NCI-H2171 treated with DMSO at 0.1 percent for 48 hours (cell line): ENCODE measurements at places on chromosomes 12 and 14.

GRCh38 chr12:112523856-112524255 lies 105.1 kb downstream of the PTPN11 start:
- no peak for DNase-seq

DNA sequence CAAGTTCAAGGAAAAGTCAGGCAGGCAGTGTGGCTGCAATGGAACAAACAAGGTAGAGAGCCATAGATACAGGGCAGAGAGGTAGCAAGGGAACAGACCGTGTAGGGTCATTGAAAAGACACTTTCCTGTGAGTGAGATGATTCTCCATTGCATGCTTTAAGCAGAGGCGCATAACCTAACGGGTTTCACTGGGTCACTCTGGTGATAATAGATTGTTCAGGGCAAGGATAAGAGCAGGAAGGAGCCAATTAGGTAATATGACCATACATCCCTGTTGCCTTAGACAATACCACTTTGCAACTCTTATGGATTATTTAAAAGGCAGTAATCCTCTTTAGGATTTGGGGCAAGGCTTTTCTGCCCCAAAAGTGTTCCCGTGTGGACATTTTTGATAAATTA lies 214.1 kb downstream of the PTPRO start:
- DNase-seq, result no peak

DNA sequence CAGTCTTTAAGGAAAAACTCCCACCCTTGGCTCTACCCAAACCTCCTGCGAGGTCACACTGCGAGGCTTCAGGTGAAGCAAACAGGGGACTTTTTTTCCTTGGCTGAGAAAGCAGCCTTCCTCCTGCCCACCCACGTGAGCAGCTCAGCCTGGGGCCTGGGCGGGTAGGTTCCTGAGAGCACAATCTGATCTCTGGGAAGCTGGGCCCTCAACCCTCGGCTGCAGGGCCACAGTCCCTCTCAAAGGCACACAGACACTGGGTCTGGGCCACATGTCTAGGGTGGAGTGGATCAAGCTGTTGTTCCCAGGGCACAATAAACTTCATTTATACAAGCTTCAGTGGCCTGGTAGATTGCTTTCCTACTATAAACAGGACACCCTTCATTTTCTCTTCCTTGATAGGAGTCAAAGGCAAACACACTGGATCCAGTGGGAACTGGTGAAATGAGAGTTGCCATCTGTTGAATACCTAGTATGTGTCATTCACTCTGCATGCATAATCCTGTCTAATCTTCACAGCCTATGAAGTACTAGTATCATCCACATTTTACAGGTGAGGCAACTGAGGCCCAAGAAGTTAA lies 41.3 kb upstream of the PNMA1 start:
- peak; percentile 14 for DNase-seq

GRCh38 chr14:65159281-65160062 lies 57.2 kb upstream of the MAX start:
- DNase-seq, result no peak

- DNase-seq, result no peak
Measured at GRCh38 chr12:88994971-88995370, 357.3 kb downstream of the DUSP6 start.

GRCh38 chr14:69543341-69544115 lies 31.1 kb downstream of the CCDC177 start:
- no peak for DNase-seq

DNA sequence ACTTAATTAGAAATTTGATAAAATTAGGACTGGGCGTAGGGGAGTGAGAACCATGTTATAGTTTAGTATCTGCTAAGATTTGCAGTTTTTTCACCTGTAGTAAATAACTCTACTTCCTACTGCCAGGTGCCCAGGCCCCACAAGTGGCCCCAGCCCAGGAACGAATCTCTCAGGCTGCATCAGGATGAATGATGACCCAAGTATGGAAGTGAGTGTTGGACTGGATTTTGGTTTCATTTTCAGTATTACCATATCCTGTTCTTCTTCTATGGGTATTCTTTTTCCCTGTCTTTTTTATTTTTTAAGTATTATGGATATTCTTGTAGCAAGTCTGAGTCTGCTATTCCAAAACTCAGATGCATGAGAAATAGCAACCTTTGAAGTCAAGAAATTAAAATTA lies 120.3 kb upstream of the BCAT1 start:
- no peak for DNase-seq

- no peak for DNase-seq
Measured at GRCh38 chr14:98345161-98345560, 926.8 kb downstream of the BCL11B start.

DNA sequence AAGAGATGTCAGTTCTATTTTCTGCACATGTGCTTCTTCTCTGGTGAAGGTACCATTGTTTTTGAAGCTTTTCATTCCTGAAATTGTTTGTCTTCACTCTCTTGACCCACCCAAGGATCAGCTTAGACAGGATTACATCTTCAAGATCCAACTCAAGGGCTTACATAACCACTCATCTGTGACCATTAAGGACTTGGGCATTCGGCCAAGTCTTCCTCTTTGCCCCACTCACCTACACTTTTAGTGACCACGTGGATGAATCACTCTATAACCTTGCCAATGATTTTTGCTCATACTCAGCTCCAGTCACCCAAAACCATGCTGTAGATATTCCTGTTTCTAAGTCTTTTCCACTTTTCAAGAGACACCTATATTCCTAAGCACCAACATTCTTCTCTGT lies 36.5 kb upstream of the SSTR1 start:
- no peak for DNase-seq

DNA sequence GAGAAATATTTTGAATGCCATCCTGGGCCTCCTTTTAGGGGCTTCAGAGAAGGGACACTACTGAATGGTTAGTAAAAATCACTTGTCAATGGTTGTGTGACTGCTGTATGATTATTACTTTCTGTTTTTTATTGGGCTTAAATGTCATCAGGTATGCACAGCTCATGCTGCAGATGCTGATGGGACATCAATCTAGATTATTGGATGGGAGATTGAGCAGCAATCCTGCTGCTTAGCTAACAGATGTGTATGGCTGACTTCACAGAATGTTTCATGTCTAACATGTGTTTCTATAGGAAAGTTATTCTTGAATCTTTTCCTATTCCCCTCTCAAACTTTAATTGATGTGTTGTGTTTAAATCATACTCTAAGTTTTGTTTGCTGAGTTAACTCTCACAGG lies 166.8 kb downstream of the RMST start:
- no peak for DNase-seq

- DNase-seq, result no peak
Measured at GRCh38 chr12:47087088-47087688, 7.4 kb upstream of the AMIGO2 start.

GRCh38 chr14:84003346-84003745 lies 1526.6 kb upstream of the FLRT2 start:
- no peak for DNase-seq

DNA sequence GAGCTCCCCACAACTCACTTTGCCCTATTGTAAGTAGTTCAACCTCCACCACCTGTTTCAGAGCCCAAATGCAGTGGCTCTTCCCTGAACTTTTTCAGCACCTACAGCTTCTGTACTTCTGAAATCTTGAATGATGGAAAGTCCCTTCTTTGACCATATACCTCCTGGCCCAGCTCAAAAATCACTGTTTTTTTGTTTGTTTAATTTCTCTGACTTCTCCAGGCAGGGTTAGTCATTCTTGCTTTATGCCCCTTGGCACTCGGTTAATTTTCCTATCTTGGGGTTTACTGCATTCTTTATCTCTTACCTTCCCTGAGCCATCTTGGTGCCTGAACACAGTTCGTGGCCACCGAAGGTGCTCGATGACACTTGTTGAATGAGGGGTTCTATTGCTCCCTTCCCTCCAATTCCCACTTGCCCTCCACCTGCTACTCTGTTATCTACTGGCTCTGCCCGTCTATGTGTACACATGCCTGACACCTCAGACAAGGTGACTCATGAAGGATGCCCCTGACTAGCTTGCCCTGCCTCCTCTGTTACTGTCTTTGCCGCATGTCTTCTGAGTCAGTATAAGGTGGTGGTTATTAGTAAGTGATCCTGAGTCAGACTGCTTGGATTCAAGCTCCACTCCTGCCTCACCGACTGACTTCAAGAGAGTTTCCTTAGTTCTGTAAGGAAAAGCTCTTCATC lies 4.4 kb downstream of the AMHR2 start:
- no peak for DNase-seq

- DNase-seq, result peak; percentile 51
Measured at GRCh38 chr12:109875572-109876131, 4.7 kb downstream of the GLTP start.

- DNase-seq, result no peak
Measured at GRCh38 chr12:104230304-104231095, 14.9 kb downstream of the TXNRD1 start.
